ENCODE measurements at places on chromosomes 4 and X.
A peak's percentile ranks its signal among the peaks of the same experiment; 100 is the strongest.

DNA sequence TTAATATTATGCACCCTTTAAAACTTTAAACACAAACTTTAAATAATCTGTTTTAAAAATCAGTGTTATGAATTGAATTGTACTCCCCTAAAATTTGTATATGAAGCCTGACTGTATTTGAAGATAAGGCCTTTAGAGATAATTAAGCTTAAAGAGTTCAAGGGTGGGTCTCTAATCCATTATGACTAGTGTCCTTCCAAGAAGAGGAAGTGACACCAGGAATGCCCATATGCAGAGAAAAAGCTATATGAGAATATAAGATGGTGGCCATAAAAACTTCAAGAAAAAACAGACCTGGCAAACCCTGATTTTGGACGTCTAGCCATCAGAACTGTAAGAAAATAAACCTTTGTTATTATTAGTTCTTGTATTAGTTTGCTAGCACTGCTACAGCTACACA is 29.0 kb downstream of the UGT2A2 start:
- DNase-seq, result no peak

DNA sequence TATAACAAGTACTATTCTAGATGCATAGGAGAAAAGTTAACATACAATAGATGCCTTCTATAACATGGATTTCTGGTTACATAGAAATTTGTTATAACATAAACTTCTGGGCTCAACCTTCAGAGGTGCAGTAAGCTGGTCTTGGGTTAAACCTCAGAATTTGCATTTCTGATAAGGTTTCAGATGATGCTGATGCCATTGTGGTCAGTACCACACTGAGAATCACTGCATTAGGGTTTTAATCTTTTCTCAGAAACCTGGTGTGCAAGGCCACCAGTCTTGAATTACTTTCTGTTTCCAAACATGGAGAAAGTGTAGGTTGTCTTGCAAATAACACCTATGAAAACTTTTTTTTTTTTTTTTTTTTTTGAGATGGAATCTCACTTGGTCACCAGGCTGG is 146.2 kb downstream of the SPOCK3 start:
- no peak for DNase-seq

GRCh38 chrX:40984962-40985361 is 100.3 kb upstream of the USP9X start:
- DNase-seq, result no peak

GRCh38 chr4:78656968-78657445 is 105.4 kb downstream of the ANXA3 start:
- no peak for DNase-seq

DNA sequence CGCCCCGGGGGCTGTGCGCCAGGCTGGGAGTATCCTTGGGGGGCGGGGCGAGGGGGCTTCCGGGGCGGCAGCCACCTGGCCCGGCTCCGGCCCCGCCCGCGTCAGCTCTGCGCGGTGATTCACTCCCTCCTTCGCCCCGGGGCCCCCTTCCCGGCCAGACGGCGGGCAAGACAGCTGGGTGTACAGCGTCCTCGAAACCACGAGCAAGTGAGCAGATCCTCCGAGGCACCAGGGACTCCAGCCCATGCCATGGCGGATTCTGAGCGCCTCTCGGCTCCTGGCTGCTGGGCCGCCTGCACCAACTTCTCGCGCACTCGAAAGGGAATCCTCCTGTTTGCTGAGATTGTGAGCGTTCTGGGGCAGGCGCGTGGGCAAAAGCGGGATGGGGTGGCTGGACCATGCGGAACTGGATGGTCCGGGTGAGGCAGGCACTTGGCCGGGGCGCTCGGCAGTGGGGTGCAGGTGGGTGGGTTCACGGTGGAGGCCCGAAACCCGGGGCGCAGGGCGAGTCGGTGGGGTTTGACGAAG is at the start of gene PLP2:
PLP2 (plus strand) TSS at position 147 of the 528 bp plus-strand sequence; CDS start at position 250, 103 bp downstream.
- DNase-seq, result peak; percentile 47

GRCh38 chrX:78106651-78106986 is 2.6 kb downstream of the PGK1 start:
- no peak for DNase-seq

DNA sequence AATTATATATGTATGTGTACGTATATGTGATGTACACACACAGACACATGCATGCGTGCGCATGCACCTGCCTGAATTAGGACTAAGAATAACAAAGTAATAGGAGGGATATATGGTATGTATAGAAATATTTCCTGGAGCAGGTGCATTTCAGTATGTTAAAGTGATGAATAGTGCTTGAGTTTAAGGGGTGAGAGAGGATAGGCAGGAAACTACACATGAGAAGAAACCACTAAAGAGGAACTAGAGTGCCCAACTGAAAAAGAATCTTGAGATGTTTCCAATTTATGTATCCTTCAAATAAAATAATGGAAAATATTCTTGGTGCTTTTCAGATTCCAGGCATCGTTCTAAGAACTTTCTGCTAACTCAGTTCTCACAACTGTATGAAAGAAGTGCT is 52.6 kb upstream of the UNC5C start:
- no peak for DNase-seq

GRCh38 chr4:186345184-186345583 is 79.2 kb downstream of the F11 start:
- DNase-seq, result no peak

GRCh38 chr4:35966566-35966965 is 277.7 kb downstream of the ARAP2 start:
- no peak for DNase-seq

- DNase-seq, result no peak
These were observed 5.3 kb upstream of the ADRA2C start for GRCh38 chr4:3760841-3761240.

DNA sequence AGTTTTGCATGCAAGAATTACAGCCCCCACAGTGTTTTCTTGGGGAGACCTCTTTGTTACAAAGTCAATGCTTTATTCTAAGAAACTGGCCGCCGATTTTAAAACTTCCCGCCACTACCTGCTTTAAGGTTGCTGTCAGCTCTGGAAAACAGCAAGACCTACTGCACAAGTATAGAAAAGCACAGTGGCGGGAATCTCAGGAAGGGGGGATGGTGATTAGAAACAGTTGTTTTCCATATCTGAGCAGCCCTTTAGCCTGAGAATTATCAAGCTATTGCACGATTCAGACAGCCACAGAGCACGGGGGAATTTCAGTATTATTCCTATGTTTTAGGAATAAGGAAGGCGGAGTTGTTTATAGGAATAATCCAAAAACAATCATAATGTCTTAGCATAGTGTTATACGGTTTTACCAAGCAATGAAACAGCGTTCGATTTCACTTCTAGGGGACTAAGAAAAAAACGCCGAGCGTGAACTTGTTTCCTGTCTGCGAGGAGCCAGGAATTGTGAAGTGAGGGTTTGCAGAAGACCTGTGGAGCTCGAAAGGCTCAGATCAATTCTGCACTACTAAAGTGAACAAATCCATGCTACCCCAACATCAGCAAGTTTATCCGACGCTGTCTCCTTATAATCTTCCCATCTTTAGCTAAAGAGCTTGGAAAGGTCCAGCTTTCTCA is 81.3 kb downstream of the HMGN5 start:
- no peak for DNase-seq

- DNase-seq, result no peak
These were observed 14.1 kb downstream of the CD99 start for GRCh38 chrX:2705046-2705832.

DNA sequence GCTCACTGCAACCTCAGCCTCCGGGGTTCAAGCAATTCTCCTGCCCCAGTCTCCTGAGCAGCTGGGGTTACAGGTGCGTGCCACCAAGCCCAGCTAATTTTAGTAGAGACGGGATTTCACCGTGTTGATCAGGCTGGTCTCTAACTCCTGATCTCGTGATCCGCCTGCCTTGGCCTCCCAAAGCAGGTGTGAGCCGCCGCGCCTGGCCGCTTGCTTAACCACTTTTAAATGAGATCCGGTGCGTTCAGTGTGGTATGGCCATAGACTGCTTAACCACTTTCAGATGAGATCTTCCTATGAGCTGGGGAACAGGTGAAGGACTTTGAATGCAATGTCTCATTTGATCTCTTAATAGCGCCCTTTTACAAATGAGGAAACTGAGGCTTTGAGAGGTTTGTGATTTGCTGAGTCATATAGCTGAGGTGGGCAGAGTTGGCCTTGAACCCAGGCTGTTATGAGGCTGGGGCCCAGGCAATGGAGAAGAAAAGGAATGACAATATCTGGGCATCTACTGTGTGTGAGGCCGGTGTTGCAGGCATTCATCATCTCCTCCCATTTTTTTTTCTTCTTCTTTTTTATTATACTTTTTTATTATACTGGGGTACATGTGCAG is 41.9 kb upstream of the NSG1 start:
- no peak for DNase-seq

DNA sequence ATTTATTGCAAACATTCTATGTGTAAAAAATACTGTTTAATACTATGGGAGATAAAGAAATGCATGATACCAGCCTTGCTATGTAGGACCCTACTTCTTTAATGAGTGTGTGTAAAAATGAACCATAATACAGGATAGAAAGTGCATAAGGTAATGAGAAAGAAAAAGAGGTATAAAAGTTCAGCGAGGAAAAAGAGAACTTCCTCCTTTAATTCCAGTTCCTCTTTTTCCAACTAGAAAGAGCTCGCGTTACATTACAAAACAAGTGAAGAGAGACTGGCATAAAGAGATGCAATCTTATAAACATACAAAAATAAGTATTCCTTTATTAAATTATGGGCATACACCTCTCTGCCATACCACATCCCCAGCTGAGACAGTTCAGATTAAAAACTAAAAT is 77.4 kb downstream of the ANKRD17 start:
- no peak for DNase-seq

GRCh38 chrX:111857534-111858060 is 18.4 kb upstream of the TRPC5OS start:
- no peak for DNase-seq

- no peak for DNase-seq
These were observed 92.0 kb downstream of the PDGFRA start for GRCh38 chr4:54320826-54321685.

GRCh38 chr4:154492288-154492687 is 689 bp upstream of the DCHS2 start:
- no peak for DNase-seq

DNA sequence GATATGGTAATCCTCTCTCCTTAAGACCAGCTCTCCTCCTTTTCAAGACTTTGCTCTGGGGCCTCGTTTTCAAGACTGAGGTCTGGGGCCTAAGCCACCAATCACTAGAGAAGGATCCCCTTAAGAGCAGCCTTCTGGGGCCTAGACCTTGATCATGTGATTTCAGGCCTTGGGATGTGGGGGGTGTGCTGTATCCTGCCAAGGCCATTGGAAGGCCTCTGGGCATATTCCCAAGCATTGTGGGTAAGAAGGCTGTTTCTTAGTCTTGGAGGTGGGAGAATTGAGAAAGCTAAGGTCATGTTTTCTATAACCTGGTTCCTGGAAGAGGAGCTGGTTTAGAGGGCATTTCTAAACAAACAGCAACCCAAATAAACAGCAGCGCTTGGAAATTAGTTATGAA is 12.1 kb downstream of the TMEM164 start:
- DNase-seq, result no peak

DNA sequence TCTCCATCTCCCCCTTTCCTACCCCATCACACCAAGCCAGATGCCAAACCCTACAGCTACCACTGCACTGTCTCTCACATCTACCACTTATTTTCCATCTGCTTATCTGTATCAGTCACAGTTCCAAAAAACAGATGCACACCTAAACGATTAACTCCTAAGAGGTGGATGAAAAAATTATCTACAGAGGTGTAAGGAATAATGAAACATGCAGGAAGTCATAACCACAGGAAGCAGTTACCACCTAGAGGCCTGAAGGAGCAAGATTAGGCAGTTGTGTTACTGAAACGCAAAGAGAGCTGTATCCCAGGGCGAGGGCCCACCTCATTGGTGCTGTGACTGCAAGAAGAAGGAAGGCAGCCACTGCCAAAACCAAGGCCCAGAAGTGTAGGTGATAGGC is 87.8 kb upstream of the FAM241A start:
- no peak for DNase-seq

DNA sequence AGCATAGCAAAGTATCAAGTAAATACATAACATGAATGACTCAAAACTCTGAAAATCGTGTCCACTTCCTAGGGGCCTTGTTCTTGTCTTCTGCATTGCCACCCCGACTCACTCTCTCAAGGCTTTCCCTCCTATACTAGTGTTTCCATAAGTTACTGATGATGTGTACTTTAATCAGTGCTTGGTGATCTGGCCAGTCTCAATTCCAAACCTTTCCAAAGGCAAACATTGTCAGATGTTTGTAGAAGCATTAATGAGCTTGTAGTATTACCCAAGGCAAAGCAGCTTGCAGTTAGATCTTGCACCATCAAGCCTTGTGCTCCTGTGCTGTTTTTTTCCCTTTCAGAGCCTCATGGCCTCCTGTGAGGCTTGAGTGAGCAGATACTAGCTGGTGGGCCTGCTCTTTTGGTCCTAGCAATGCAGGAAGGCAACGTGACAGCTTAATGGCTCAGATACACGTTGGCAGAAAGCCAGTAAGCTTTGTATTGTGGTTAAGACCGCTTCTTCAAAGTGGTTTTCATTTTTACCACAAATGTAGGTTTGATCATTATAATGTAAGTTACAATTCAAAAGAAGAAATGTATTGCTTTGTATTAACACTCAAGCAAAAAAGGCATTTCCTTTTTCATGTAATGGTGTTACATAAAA is 51.8 kb downstream of the RBPJ start:
- DNase-seq, result no peak

DNA sequence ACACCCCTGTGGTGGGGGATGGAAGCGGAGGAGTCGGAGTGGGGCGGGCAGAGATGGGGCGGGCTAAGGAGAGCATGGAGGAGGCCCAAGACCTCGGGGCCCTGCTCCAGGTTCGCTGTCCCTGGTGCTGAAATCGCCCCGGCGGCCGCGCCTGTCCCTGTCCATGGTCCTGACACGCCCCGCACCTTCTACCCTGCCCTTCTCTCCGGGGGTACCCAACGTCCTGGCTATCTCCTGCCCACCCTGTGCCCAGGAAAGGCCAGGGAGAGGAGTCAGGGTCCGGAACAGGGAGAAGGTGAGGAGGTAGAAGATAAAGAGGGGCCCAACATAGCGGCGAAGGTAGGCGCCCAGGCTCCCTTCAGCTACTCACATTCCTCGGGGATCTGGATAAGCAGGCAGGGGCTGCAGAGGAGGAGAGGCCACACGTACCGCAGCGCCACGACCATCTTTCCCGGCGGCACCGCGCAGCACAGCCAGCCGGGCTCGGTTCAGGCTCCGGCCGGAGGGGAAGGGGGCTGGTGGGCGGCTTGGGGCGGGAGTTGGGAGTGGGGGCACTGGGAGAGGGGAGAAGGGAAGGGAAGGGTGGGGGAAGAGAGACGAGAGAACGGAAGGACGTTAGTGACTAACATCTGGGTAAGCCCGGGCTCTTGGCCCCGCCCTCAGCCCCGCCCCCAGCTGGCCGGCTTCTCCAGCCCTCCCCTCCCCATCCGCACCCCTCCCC is 10.4 kb downstream of the L1CAM start:
- DNase-seq, result peak; percentile 55

DNA sequence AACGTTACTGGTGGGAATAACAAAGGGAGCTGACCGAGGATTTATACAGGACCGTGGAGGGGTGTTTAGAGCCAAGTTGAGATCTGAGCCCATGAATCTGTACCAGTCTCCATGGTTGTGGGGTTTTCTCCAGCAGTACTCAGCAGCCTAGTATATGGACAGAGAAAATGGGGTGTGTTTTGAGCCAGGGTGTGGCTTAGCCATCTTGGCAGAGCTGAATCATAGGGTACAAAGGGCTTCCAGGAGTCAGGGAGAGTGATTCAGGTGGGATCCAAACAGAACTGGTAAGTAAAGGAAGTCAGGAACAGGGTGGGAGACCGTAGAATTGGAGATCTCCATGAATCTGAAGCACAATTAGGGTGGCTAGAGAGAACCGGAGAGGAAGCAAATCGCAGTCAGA is 7.4 kb upstream of the HPRT1 start:
- no peak for DNase-seq

GRCh38 chr4:15598644-15599043 is 56.5 kb downstream of the FBXL5 start:
- no peak for DNase-seq

Measured in stimulated activated CD8-positive, alpha-beta memory T cell treated with anti-CD3 and anti-CD28 coated beads, Interleukin-7, amount 100 ng/mL, for 1 hour (primary cell).